ENCODE measurements at places on chromosomes 3 and 15.

GRCh38 chr15:26967719-26968269 lies 3.2 kb upstream of the GABRG3 start:
- DNase-seq = no peak

DNA sequence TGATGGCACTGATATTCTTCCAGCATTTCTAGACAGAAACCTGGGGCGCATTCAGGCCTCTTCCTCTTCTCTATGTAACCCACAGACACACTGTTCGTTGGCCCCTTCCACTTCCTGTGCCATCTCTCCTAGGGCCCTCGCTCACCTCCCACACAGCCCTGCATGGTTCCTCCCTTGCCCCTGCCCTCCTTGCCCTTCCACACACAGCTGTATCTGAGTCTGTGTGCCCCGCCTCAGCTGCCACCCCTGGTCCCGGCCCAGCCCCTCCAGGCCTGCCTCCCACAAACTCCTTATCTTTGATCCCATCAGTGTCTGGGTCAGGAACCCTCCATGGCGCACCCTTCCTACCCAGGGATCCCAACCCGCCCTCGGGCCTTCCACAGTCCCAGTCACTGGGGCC lies 37.9 kb downstream of the RAB6B start:
- DNase-seq = no peak

DNA sequence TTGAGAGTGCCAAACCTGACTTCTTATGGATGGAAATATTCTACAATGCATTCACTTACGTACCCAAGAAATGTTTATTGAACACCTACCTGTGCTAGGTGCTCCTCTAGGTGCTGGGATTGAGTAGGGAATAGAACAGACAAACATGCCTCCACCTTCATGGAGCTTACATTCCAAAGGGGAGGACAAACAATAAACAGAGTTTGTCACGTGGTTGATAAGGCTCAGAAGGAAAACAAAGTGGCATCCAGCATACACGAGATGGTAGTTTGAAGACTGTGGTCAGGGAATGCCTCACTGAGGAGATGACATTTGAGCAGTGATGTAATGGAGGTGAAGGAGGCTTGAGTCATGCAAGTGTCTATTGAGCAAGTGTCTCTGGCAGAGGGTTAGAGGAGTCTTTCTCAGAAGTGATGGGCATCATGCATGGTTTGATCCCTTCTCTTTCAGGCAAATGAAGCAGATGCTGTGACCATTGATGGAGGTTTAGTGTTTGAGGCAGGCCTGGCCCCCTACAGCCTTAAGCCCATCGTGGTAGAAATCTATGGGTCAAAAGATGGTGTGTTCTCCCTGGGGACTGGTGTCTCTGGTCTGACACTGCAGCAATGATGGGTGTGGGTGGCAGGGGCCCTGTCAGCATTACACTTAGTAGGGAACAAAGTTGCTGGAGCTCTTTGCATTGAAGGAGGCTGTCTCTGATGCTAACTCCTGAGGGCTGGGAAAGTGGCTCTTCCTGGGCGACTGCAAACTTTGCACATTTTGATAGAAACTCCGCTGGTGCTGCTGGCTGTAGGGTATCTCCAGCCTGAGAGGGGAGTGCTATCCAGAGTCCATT lies 29.7 kb upstream of the TOPBP1 start:
- no peak for DNase-seq

- no peak for DNase-seq
Measured at GRCh38 chr3:188082450-188082849, 71.5 kb upstream of the LPP start.

DNA sequence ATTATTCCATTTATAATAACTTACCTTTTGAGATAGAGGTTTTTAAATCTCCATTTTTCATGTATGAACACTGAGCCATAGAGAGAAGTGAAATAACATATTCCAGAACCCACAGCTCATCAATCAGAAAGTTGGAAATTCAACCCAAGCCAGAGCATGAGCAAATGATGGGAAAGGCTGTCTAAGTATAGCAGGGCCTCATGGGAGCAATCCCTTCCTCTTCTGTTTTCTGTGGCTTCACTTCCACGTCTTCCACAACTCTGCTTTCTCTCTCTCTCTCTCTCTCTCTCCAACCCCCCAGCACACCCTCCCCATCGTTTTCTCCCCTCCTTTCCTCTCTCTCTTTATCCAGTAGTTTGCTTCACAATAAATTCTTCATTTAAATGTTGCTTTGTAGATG lies 14.8 kb upstream of the IL1RAP start:
- DNase-seq = no peak

GRCh38 chr15:101062471-101063171 lies 143.5 kb downstream of the LRRK1 start:
- no peak for DNase-seq

DNA sequence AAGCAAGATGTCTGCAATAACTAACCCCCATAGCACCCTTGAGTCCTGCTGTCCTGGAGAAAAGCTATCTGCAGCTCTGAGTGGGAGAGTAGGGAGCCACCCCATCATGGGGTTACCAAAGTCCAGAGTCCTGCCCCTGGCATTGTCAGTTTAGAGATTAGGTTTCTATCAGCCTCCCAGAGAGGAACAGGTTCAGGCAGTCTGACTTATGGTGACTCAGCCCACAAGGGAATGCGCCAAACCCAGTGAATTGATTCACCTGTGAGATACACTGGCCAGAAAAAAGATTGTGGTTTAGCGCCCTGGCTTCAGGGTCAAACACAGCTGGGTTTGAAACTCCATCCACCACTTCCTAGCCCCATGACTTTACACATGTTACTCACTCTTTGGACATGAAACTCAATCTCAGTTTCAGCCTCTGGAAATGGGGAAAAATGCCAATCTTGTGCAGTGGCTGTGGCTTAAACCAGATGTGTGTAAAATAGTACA lies 263.6 kb upstream of the HES1 start:
- no peak for DNase-seq

DNA sequence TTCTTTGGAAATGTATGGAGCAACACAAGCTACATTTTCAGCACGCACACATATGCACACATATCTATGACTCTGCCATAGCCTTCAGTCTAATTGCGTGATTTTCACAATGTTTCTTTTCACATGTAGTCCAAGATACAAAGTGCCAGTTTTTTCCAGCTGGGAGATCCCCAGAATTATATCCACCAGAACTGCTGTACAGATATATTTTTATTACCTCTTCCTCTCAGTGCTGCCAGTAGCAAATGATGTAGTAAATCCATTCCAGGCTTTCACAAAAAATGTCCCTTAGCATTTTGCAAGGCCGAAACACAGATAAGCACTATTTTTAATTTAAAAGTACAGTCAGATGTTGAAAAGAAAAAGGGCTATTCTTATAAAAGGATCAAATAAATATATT lies 719.8 kb upstream of the SEMA6D start:
- no peak for DNase-seq

DNA sequence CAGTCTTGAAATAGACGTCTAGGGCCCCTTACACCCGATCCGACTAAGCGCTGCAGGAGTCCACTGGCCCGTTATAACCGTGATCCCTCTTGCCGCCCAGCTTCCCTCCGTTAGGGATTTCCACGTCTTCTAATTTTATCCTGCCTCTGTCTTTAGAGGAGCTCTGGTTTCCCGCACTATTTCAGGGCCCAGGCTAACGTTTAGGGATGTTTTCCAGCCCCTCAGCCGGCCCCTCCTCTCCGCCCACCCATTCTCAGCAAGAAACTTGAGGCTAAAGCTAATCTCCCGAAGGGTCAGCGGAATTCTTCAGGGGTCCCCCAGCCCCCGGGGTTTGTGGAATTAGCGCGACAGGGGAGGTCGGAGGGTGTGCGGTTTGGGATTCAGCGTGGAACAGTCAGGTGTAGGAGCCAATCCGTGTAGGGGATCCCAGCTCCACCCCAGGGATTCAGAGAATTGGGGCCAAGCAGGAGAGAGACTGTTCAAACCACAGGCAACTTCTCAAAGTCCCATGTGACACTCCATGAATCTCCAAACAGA lies 1.6 kb downstream of the PTX3 start:
- DNase-seq = no peak

GRCh38 chr15:61974759-61975158 lies 85.5 kb downstream of the VPS13C start:
- DNase-seq = no peak

DNA sequence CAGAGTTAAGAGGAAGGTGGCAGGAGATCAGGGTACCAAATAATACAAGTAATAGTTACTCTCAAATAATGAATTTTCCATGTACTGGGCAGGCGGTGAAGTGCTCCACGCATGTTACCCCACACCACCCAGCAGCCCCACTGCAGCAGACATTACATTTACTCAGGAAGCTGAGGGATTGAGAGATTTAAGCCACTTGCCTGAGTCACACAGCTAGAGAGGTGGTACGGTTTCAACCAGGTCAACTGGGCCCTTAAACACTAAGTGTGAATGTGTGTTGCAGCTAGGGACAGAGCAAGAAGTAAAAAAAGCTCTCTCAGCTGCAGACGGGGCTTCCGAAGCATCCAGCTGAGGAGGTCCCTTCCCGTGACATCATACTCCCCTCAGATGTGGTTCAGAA lies 91.3 kb downstream of the PRICKLE2 start:
- no peak for DNase-seq

- no peak for DNase-seq
Measured at GRCh38 chr3:15051531-15051930, 13.6 kb downstream of the MRPS25 start.

DNA sequence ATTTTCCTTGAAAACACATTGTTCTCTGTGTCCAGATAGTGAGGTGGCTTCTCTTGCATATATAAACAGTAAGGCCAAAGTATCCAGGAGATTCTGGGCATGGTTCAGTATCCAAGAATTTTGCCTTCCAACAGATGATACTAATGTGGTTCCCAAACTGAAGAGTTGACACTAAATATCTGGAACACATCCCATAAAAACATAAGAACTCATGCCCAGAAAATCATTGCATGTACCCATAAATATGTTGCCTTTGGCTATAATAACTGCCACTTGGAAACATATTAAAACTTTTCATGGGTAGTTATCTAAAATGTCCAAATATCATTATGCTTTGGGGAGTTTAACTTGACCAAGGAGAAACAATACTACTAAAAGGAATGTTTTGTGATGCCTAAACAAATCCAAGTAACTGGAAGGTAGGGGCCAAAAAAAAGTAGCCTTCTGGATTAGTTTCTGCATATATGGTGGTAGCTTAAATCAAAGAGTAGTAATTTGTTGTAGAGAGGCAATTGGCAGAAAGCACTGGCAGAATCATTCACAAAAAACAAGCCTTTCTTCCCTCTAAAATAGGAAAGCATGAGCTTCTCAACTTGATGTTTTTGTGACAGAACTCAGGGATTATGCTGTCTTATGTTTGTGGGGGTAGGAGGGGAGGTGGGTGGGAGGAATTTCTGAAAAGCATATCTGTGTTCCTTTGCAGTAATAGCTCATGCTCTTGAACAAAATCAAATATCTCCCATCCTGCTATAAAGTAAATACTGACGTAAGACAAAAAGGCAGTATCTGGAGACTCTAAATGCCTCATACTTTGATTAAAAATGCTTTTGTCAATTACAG lies 753.9 kb downstream of the TUSC7 start:
- DNase-seq = no peak

GRCh38 chr3:191987831-191988350 lies 526.9 kb downstream of the PYDC2 start:
- no peak for DNase-seq

GRCh38 chr3:70905491-70905890 lies 593.1 kb upstream of the MDFIC2 start:
- DNase-seq = no peak

- no peak for DNase-seq
Measured at GRCh38 chr3:34675383-34676120, 877.1 kb downstream of the PDCD6IP start.

DNA sequence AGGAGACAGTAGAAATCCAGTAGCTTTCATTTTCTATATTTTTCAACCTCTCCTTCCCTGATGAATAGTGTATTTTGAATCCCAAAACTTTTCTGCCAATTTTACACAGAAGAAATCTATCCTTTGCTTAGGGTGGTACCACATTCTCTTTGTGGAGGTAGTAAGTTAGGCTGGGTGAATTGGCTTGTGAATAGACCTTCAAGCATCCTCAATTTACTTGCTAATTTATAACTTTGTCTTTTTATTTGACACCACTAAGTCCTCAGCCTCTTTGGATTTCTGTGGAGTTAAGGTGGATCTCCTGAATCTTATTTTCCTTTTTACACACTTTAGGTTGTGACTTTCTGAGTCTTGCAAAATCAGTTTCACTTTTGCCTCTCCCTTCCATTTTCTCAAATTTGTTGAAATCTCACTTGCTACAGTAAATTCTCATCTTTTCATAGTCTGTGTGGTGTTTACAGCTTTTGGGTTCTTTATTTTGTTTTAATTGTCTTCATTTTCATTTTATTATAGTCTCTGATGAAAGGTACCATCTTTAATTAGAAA lies 5.7 kb upstream of the PLSCR1 start:
- no peak for DNase-seq

- DNase-seq = no peak
Measured at GRCh38 chr3:98038876-98039275, 3.8 kb upstream of the GABRR3 start.

GRCh38 chr3:151686257-151686656 lies 47.5 kb upstream of the AADACL2 start:
- DNase-seq = no peak

DNA sequence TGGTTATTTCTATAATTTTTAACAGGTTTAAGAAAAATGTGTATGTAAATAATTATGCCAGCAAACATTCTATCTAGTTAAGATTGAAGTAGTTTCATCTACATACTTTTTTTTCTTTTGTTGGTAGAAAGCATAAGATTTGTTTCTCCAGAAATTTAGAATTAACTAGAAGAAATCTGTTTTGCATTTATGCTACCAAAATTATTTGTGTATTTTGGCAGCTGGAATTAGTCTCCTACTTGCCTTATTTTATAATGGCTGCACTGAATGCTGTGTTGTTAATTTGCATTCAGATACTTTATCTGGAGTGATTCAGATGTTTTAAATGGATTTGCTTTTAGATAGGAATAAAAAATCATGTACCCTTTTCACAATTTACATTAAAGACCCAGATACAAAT lies 100.2 kb upstream of the NAALADL2 start:
- no peak for DNase-seq

- DNase-seq = no peak
Measured at GRCh38 chr3:109155828-109156227, 19.3 kb downstream of the C3orf85 start.

- no peak for DNase-seq
Measured at GRCh38 chr3:39268549-39268900, 11.3 kb downstream of the CX3CR1 start.

DNA sequence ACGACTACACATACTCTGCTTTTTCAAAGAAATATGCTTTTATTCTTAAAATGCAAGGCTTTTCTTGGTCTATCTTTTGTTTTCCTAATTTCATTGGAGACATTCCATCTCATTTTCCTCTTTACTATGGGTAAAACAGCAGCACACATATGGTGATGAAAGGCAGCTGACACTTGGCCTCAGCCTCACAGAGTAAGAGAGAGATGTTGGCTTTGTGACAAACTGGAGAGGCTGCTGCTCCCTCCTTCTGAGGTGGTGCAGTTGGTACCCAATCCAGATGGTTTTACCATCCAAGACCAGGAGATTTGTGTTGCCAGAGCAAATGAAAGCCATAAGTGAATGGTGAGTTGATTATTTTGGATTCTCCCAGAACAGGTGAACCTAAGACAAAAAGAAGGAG lies 13.2 kb upstream of the SLC2A2 start:
- DNase-seq = no peak

- DNase-seq = no peak
Measured at GRCh38 chr3:377158-377561, 180.6 kb downstream of the CHL1 start.

All from T-cell (primary cell).